Activated T-helper 9 cell treated with anti-CD3 and anti-CD28 coated beads, Interleukin-2, amount 50 U/mL, for 16 hours (primary cell): ENCODE measurements at places on chromosomes 12 and 14.
A peak's percentile ranks its signal among the peaks of the same experiment; 100 is the strongest.

GRCh38 chr14:21503376-21503775 lies 7.8 kb downstream of the METTL3 start:
- DNase-seq: no peak

DNA sequence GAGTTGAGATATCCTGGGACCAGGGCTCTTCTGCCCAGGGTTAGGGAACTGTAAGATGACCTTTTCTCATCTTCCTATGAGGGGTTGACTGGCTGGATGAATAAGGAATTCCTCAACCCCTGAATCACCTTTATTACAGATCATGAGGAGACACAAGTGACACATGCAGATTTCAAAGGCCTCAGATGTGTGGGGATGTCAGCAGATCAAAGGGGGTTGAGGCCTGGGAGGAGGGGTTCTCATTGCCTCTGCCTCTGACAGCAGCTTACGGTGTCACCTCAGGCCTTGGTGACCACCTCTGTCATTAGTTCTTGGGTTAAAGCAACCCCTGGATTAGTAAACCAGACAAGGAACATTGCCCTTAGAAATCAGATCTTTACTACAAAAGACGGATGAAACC lies 2.1 kb upstream of the KRT72 start:
- DNase-seq: no peak

- no peak for DNase-seq
These were observed 1.6 kb downstream of the FGF6 start for GRCh38 chr12:4444031-4444430.

DNA sequence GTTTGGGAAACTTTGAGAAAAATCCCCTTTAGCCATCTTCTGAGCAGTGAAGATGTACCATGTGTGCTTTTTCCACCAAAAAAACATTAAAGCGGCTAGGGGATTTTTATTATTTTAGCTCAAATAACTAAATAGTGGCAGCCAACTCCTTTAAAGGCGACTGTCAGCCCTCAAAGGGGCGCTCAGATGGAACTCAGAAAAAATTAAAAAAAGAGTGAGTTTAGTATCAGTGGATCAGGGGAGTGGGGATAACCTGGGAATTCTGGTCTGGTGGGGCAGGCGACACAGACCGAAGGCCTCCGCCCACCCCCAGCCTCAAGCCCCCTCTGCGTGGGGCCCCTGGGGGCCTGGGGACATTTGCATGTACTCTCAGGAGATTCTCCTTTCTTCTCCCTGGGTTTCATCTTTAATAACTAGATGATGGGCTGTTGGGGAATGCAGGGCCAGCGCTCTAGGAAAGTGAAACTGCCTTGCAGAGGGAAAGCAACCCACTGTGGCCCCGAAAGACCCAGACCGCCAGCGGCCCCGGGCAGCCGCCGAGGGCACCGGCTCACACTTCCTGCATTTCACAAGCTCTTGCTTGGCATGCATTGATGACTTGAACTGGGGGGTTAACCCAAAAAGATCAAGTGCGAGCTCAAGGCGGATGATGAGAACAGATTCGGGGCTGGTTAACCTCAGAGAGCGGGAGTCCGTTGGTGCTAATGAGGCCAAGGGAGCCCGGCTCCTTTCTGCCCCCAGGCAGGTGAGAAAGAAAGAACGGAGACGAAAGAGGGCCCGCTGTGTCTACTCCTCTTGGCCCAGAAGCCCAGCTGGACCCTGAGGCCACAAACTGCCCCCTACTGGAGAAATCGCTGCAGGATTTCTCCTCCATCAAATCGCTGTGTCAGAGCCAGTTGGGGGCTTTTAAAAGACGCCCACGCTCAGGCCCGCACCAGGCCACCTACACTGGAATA lies 7.3 kb upstream of the BATF start:
- no peak for DNase-seq

- peak; percentile 65 for DNase-seq
These were observed 108.9 kb upstream of the PLEKHG7 start for GRCh38 chr12:92593734-92594402.

- DNase-seq: no peak
These were observed 32.9 kb upstream of the EEA1 start for GRCh38 chr12:92961949-92962348.

DNA sequence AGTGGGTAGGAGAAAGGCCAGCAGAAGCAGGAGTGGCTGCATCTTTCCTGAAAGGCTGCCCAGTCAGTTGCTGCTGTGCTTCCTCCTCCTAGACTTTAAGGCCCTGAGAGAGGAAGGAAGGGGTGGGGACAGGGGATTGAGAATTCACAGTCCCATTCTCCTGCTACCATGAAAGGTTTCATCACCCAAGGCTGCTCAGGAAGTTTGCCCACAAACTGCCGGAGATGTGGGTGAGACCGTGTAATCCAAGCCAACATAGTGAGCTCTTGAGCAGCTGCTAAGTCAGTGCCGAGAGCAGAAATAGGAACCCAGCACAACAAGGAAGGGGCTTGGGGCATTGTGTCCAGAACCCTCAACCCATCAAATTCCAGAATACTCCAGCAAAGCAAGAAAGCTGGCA lies at the start of gene CTSG:
Gene CTSG, minus strand, starts transcription at position 69 of the 400 bp plus-strand sequence. Its CDS starts 27 bp downstream, at position 42.
- DNase-seq: no peak

DNA sequence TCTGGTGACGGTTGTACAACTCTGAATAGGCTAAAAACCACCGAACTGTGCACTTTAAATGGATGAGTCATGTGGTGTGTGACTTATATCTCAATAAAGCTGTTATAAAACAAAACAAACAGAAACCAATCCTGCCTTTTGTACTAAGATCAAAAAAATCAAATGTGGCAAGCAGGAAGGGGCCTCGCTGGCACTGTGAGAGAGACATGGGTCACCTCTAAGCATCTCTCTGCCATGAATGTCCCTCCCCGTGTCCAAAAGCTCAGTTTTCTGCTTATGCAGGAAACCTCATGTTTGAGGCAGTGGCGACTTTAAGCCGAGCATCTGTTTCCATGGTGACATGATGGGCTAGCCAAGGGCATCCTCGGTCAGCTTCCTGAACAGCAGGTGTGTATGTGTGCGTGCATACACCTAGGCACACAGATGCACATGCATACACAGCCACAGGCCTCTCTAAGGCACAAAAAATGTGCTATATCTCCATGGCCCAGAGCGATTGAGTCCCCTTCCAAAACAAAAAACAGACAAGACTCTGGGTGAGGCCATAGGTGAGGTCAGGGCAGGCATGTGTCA lies 44.4 kb downstream of the ARL6IP4 start:
- DNase-seq: no peak

DNA sequence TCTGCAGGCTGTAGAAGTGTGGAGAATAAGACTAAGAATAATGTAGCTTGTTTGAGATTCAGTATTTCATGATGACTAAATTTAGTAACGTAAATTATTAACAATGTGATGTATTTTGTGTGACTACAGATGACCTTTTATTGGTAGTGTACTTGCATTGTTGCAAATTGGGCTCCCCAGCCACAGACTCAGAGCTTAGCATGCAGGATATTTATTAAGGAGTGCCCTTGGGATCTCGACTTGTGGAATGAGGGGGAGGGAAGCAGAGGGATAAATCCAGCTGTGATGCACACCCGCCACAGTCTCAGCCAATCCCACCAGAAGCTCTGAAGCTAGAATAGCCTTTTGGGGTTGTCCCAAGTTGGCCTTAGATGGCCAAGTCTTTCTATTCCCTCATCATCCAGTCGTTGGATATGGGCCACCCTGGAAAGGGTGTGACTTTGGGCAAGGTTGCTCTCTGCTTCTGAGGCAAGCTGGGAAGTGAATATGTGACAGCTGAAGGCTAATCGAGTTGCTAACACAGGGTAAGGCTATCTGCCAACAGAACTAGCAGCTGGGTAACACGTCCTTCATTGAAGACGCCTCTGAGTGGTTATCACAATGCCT lies 42.1 kb upstream of the USP44 start:
- no peak for DNase-seq

GRCh38 chr14:61358554-61359226 lies 37.3 kb downstream of the PRKCH start:
- no peak for DNase-seq

- no peak for DNase-seq
These were observed 4.9 kb upstream of the NRL start for GRCh38 chr14:24119691-24120090.

- no peak for DNase-seq
These were observed 55.4 kb upstream of the DDX11 start for GRCh38 chr12:31018106-31018789.

DNA sequence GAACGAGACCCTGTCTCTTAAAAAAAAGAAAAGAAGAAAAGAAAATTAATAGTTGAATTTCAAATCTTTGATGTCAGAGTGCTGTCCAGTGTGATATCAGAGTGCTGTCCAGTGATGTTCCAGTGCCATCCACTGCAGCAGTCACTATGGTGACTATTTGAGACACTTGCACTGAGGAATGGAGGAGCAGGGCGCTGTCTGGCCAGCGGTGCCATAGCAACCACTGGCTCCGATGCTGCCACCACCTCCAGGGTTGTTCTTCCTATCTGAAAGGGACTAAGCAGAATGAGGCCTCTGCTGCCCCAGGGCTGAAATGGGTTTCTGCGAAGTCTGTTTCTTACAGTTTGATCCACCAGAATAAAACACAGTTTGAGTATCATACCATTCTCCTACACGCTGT lies 272.9 kb downstream of the NUAK1 start:
- DNase-seq: no peak

GRCh38 chr12:79406993-79407392 lies 283.8 kb downstream of the PAWR start:
- no peak for DNase-seq

DNA sequence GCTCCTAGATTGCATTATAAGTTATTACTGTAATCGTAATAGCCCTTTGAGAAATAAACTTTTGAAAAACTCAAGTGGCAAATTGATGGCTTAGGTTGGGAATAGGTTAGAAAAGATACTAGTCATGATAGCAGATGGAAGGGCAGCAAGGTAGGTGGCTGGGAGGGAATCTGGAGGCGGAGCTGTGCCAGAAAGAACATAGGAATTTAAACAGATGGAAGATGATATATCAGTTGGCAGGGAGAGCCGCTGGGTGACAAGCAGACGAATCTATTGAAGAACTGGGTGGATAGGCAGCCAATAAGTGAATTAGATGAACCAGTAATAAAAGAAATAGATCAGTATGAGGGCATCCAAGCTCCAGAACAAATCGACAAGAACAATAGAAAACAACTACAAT lies 142.1 kb downstream of the CNTN1 start:
- no peak for DNase-seq

DNA sequence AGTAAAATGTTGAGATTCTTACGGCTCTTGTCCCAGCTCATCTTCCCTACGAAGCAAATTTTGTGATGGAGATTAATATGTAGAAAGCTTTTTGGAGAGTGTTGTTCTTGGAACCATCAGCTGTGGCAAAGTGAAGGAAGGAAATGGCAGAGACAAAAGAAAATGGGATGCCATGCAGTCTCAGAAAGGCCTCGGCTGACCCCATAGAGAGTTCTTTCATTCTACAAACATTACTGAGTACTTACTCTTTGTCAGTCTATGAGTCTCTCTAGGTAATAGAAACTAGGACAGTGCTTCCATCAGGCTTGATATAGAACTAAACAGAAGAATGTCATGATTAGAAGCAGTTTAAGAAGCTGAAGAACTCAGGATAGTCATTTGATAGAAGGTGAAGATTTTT lies 134.1 kb downstream of the PLEKHA5 start:
- no peak for DNase-seq

DNA sequence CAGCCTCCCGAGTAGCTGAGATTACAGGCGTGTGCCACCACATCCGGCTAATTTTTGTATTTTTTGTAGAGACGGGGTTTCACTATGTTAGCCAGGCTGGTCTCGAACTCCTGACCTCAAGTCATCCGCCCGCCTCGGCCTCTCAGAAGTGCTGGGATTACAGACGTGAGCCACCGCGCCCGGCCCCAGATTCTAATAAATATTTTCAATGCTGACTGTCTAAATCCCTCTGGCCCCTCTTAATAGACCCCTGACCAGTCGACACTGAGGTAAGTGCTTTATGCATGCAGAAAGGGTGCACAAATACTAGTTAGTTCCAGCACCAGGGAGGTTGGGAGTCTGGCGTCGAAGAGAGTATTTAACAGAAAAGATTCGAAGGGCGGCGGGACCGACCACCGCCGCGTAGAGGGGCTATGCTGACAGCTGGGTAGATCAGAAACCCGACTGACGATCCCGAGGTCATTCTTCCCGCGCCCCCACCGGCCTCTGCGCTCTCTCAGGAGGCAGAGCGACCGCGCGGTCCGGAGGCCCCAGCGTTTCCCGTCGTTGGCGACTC lies 1.1 kb upstream of the SPATS2 start:
- no peak for DNase-seq

- DNase-seq: no peak
These were observed 396.8 kb downstream of the NUAK1 start for GRCh38 chr12:105741786-105742566.

DNA sequence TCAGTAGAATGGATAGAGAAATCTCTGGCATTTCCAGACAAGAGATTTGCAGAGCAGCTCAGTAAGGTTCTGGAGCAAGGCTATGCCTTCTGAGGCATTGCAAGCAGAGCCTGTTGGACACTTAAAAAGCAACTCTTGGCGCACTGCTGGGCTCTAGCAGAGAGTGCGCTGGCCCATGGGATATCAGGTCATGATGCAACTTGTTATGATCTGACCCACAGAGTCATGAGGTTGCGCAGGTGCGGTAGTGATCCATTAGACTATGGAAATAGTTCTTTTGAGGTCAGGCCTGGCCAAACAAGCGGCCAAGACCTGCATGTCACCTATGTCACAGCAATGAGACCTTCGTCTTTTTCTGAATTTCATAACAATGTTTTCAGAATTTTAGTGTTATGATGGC lies 168.6 kb downstream of the TMTC3 start:
- DNase-seq: no peak

- no peak for DNase-seq
These were observed 649.9 kb upstream of the FOXG1 start for GRCh38 chr14:28116716-28117115.

GRCh38 chr12:29907461-29907860 lies 123.7 kb upstream of the TMTC1 start:
- no peak for DNase-seq
